Stimulated activated CD4-positive, alpha-beta T cell treated with anti-CD3 and anti-CD28 coated beads, Interleukin-15, amount 100 ng/mL, for 1 hour (primary cell): ENCODE measurements at places on chromosomes 7 and 10.

DNA sequence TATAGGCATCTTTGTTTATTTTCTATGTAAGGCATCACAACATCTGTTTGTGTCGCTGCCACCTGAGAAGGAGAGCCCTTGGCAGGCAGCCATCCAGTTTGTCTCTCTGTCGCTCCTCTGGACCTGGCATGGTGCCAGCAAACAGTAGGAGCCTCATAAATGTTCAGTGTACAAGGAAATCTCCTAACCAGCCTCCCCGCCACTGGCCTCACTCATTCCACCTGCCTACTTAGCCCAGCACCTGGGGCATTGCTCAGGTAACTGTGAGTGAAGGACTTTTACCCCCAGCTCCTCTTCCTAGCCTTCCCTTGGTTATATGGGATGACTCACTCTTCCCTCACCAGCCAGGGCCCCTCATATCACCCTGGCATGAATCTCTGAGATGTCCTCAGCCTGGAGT is 61.7 kb upstream of the NPTX2 start:
- no peak for DNase-seq

GRCh38 chr7:102843850-102844249 is 69.0 kb upstream of the LRRC17 start:
- no peak for DNase-seq

DNA sequence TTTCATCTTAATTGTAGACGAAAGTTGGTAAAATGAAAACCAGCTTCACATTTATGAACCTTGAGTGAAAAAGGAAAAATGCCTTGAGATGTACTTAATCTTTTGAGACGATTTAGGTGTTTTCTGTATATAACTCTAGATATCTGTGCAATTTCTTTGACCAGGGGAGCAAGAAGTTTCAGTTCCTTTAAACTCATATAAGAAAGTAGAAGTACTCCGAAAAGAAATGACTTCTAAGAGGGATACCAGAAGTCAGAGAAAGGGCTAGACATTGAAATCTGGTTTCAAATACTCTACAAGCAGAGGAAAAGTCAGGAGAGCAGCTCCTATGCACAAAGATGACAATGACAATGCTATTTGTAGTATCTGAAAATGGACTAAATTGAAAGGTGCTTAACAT is 303.7 kb downstream of the BAMBI start:
- DNase-seq = no peak

- no peak for DNase-seq
Measured at GRCh38 chr10:98169379-98169778, 34.9 kb downstream of the R3HCC1L start.

DNA sequence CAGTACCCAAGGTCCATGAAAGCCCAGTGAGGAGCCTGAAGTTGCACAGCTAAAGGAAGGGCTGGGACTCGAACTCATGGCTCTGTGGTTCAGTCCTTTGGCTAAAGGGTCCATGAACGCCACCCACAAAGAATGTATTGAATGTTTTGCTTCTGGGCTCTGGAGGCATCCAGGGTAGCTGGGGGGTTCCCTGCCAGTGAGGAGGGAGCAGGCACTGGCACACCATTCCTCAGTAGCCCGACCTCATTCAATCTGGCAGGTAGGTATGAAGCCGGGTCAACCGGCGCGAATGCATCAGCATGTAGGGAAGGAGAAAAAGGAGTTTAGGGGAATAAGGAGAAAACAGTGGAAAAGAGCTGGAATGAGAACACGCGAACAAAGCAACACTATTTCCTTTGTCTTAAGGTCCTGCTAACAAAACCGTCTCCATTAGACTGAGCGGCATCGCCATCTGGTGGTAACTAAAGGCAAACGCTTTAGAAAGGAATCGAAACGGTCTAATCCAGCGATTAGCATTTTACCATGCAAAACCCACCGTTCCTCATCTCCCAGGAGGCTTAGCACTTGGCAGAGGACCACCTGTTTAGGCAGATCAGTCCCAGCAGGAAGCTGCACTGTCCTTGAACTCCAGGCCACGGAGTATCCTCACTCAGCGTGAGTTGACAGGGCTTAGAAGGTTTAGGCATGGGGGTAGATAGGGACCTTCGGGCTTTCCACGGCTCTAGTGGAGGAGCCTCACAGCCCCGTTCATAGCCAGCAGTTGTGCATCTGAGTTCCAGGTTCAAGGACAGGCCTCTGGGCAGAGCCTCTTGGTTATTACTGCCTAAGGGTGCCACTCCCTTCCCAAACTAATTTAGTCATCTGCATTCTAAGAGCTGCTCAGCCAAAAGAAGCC is 122.8 kb downstream of the UBE2H start:
- peak; percentile 12 for DNase-seq

DNA sequence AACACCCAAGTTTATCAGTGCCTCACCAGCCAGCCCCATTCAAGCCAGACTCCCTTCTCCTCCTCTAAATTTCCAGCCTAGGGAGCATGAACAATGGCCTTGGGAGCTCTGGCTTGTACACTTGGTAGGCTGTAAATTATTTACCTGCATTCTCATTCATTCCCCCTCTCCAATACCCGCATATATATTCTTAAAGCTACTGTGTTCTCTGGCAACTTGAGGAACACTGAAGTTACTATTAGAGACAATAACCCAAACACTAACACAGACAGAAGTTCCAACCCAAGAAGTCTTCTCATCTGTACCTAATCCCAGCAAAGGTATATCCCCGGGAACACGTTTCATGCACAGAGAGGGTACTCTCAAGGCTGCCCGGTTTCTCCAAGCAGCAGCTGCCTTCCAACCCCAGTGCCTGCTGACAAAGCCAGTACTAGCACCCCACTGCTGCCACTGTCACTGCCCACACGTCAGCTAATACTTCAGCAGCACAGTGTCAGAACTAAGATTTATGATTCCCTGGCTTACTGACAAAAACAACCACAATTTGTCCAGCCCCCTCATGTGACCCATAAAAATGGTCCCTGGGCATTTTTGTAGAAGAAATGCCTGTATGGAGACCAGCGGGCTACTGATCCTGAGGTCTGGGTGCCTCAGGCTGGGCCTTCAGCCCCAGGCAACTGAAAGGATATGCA is 3.1 kb downstream of the WDR91 start:
- no peak for DNase-seq

- peak; percentile 56 for DNase-seq
Measured at GRCh38 chr10:14009371-14010100, 321.2 kb downstream of the FRMD4A start.

DNA sequence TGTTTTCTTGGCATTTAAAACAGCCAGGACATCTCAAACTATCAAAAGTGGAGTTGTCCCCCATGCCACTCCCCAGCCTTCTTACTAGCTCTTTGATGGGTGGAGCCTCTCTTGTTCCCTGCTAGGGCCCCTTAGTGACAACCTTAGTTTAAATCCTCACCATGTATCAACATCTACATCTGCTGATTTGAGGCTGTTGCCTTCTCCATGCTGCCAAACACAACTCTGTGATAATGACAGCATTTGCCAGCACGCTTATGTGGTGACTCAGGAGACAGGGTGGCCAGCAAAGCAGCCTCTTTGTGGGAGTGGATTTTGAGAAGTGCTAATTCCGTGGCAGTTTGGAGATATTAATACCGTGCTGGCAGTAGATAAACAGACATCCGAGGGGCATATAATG is 145.4 kb downstream of the LRRC4 start:
- no peak for DNase-seq

DNA sequence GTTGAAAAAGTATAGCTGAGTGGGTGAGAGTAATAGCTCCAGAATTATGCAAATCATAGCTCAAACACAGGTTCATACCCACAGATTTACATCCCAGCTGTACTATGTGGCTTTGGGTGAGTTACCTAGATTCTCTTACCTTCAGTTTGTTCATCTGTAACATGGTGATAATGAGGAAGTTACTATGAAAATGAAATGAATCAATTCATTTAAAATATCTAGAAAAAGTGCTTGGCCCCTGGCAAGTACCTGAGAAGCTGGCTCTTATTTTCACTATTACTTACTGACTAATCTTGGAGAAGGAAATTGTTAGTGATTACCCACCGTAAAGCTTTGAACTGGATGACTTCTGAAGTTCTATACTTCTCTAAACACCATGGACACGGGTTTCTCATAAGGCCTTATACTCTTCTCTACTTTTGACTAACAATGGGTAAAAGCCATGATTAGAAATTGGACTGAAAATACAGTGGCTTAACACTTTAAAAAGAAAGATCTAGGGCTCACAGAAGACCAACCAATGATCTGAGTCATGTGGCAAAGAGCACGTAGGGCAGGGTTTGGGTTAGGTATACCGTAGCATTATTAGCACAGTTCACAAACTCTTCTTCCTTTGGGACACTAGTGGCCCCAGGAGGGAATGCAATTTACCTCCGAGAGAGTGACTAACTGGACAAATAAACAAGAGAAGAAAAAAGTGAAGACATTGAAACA is 149.2 kb downstream of the PLPP4 start:
- no peak for DNase-seq

DNA sequence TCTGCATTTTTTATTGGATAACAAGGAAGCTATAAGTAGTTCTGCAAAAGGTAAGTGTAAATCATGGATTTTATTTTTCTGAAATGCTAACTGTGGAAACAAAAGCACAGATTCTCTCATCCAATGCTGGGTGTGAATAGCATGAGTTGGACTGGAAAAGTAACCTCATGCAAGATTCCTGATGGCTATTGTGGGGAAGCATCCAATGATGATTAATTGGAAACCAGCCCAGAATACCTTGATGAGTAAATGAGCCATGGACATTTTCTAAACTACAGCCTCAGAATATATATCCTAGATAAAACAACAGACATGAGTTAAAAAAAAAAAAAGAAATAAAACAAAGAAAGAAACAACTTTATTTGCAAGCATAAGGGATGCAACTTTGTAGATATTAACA is 934.6 kb downstream of the CCSER2 start:
- DNase-seq = no peak

DNA sequence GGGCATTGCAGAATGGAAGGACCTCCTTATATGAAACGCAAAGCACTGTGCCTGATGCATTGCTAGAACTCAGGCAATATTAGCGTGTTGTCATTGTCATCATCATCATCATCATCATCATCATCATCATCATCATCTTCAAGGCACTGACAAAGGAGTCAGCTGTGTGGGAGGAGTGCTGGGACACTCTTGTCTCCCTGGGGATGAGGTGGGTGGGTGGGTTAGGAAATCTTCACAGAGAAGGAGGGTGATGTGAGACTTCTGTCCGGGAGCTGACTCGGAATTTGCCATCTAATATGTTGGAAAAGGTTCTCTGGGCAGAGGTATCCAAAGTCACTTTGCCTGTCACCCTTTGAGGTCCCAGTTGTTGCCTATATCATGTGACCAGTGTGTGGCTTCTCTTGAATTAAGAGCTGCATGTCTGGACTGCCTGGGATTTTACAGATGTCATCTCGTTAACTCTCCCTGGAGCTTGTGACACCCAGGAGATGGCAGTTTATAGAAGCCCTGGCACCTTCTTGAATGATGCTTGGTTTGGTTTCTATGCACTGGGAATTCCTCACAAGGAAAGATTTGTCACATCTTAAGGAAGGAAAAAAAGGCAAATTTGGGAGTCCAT is 7.1 kb downstream of the HTRA1 start:
- DNase-seq = no peak

DNA sequence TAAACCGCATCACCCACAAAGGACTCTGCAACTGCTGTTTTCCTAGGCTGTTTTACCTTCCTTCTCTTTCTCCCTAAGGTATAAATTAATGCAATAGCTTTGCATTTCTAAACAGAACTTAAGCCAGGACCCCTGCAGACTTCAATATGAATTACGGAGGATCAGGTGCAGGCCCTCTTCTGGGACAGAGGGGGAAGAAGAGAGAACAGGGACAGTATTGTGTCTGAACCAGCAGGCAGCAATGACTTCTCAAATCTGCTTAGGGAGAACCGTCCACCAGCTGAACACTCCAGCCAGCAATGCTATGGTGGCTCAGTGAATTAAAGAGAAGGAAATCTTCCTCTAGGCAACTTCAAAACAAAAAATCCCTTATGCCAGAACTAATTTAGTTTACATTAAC is 35.7 kb downstream of the POLR3A start:
- DNase-seq = no peak

DNA sequence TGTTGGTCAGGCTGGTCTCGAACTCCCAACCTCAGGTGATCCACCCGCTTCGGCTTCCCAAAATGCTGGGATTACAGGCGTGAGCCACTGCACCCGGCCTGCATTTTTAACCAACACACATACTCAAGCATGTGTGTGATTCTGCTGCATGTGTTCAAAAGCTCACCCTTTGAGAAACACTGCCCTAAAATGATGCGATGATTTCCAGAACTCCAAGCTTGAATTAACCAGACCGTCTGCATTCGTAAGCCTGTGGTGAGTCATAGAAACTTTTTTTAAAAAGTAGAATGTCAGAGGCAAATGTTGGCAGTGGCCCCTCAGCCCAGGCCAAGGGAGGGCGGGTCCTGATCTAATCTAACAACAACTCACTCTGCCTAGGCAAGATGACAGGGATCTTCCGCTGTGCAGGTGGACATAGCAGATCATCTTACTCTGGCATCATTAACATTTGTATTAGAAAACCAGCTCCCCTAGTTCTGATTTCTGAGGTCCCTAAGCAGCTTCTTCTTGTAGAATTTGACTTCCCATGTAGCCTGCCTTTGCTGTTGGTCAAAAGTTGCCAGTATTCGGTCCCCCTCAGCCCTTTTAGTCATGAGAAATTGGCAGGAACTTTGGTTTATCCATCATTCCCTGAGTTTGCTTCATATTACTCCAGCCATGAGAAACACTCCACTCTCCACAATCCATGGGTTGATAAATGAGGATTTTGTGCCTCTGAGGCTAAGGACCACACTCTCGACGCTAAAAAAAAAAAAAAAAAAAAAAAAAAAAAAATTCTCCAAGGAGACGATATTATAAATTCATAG is 190.4 kb downstream of the SKIDA1 start:
- no peak for DNase-seq

DNA sequence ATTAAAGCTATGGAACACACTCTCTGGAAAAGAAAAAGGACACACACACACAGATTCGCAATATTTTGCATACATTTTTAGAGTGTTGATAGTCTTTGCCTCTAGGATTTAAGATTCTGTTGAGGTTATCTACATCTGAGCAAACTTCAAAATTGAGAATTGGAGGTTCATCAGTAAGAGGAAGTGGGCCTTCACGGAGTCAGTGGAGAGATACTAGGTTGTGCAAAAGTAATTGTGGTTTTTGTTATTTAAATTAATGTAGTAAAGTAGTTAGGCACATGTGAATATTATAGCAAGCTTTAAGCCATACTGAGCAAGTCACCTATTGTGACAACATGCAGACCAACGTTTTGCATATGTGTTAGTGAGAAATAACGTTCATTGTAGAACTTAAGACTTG is 19.8 kb upstream of the NXPH1 start:
- no peak for DNase-seq
